Pulmonary artery endothelial cell (primary cell): ENCODE measurements at places on chromosomes 16 and 17. TPM values are rescaled to one million over a fixed set of nuclear protein-coding genes. Genes with fewer than 3 reads are reported as not detected.

DNA sequence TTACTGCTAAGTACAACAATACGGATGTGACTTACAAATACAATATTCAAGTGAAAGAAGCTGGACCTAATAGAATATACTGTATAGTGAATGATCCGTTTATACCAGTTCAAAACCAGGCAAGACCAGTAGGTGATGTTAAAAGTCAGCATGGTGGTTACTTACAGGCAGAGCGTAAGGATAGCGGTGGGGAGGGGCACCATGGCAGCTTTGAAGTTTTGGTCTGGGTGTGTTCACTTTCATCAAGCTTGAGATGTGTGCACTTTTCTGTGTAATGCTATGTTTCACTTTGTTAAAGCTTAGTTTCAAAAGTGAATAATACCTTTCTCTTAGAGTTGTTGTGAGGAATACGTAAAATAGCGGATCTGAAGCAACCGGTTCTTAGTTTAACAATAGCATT is 16.5 kb upstream of the SLC35G3 start:
- no peak for DNase-seq

The NAGS gene
- 2.2 and 6.8 TPM in 2 replicates for total RNA-seq

The CEP112 gene
- total RNA-seq = 7.2 and 8.0 TPM in 2 replicates

DNA sequence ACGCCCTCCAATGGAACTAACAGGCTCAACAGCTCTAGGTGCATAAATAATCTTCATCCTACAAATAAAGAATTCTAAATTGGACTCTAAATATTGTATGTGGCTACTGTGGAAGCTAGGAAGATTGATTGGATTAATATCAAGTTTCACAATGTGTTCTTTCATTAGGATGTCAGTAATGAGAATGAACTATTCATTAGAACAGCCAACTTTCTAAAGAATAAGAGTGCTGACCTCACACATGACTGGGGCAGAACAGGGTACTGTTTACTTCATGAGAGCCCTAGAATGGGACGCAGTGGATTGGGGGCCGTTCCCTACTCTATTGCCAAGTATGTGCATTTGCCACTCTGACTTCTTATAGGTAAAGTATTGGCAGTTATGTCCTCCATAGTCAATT is 528.2 kb upstream of the RBFOX1 start:
- DNase-seq = no peak

DNA sequence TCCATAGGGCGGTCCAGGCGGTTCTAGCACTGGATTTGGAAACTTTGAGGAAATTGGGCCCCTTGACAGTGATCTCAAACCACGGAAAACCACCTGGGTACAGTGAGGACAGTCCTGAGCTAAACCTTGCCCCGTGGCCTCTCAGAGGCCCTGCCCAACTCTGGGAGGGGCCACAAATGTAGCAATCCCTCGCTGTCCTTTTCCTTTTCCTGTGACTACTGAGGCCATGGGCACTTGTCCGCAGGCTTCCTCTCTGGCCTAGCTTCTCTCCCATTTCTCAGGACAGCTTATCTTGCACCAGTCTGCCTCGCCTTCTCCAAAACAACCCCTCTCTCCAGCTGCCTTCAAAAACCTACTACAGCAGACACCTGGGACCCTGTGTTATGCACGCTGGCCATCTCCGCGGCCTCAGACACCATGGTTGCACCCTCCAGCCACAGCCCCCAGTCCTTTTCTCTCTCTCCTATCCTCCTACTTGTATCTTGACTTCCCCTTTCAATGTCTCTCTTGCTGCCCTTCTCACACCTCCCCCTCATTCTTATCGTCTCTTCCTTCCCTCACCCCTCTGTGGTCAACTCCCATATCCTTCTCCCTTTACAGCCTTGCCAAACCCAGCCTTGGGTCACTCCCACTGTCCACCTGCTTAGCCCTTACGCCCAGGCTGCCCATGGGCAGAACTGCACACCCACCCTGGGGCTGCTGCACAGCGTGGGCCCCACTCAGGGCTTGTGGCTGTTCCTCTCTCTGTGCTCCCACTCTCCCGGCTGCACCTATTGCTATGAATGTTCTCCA is 7.6 kb downstream of the SCPEP1 start:
- no peak for DNase-seq

The ORC6 gene
- 14.0 and 16.0 TPM in 2 replicates for total RNA-seq

The LGALS9B gene
- total RNA-seq = not detected in 2 replicates

GRCh38 chr17:15377200-15377599 is 35.8 kb upstream of the TEKT3 start:
- DNase-seq = no peak

GRCh38 chr17:74289688-74290087 is 15.7 kb downstream of the DNAI2 start:
- no peak for DNase-seq

The ACE gene
- total RNA-seq = 30.6 and 38.3 TPM in 2 replicates
